ENCODE measurements at places on chromosomes 4 and X. TPM values are rescaled to one million over a fixed set of nuclear protein-coding genes. Genes with fewer than 3 reads are reported as not detected.

Gene NUP62CL
- 8.1 TPM for total RNA-seq

Gene ARR3
- not detected for total RNA-seq

Gene CT45A6
- total RNA-seq, result not detected

GRCh38 chrX:67587946-67588624 lies 44.3 kb downstream of the AR start:
- DNase-seq, result no peak

Gene HPSE
- 13.1 TPM for total RNA-seq

DNA sequence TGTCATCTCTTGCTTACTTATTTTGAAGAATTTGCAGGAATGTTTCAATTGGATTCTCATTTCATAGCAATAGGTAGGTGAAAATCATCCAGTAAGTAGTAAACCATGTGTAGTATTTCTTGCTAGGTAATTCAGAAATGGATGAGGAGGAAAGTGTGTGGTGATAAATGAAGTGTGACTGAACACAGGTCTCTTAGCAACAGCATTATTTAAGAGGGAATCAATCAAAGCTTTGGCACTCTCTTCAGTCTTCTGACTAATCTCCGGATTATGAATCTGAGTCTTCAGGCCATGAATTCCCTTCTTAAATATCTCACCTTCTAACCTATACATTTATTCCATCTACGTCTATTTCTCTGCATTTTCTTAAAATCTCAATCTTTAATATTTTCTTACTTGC lies 55.8 kb upstream of the ARHGAP24 start:
- no peak for DNase-seq

DNA sequence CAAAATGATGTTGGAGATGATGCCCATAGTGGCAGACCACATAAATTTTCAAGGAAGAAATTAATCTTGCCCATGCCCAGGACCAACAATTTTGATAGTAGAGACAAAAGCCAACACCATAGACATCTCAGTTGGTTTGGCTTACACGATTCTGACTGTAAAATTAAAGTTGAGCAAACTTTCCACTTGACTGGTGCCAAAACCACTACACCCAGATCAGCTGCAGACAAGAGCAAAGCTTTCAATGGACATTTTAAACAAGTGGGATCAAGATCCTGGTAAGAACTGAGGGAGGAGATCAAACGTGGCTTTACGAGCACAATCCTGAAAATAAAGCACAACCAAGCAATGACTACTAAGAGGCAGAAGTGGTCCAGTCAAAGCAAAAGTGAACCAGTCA lies 90.7 kb downstream of the PAPSS1 start:
- DNase-seq, result no peak

Gene CTAG2
- not detected for total RNA-seq

DNA sequence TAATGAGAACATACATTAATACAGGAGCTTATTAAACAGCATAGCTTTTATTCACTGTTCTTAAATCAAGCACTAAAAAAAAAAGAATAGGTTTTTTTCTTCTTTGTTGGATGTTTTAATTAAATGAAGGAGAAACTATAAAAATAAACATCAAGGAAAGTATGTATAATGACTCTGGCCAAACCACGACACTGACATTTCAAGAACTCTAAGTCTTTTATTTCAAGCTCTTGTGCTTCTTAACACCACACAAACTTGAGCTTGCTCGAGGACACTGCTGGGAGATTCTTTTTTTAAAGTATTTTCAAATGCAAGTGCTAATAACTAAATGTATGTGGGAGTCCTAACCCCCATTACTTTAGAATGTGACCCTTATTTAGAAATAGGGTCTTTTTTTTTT lies 204.9 kb upstream of the PPARGC1A start:
- no peak for DNase-seq

Gene ZCCHC18
- 0.18 TPM for total RNA-seq

Gene ETFDH
- 34.8 TPM for total RNA-seq

DNA sequence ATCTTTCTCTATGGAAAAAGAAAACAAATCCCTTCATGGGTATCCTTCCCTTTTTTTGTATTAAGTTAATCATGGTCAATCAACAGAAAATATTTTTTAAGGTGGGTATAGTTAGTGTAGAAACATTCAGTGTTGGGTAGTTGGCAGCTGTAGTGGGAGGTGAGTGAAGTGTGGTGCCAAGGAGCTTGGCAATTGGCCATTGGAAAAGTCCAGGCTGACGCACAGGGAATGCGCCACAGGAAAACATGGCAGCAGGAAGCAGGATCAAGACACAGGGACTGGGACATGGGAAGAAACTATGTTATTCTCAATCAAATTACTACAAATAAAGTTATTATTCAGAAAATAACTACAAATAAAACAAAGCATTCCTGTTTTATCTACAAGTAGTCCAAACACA lies 20.0 kb downstream of the PALLD start:
- no peak for DNase-seq

- DNase-seq, result no peak
Measured at GRCh38 chr4:128979934-128980333, 113.4 kb downstream of the SCLT1 start.

GRCh38 chr4:169622566-169622965 lies 2.2 kb downstream of the CLCN3 start:
- DNase-seq, result no peak

DNA sequence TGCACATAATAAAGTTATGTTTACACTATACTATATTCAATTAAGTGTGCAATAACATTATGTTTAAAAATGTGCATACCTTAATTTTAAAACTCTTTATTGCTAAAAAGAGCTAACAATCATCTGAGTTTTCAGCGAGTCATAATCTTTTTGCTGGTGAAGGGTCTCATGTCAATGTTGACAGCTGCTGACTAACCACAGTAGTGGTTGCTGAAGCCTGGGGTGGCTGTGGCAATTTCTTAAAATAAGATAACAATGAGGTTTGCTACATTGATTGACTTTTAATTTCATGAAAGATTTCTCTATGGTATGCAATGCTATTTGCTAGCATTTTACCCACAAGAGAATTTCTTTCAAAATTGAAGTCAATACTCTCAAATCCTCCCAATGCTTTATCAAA lies 58.6 kb downstream of the C4orf46 start:
- no peak for DNase-seq

Gene GUCY2F
- not detected for total RNA-seq

DNA sequence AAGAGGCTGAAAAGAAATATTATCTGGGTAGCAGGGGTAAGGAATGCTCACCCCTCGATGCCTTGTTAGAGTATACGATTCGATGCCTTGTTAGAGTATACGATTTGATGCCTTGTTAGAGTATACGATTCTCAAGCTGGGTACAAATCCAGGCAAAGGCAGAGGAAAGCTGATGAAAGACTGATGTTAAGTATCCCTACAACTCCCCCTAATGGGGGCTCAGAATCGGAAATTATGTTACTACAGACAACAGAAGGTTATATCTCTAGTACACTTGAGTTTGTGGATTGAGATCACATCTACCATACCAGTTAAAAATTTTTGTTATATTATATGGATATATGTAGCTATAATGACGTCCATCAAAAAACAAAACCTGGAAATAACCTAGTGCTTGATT lies 4.8 kb downstream of the LRRC66 start:
- DNase-seq, result no peak

- DNase-seq, result no peak
Measured at GRCh38 chr4:133997436-133997835, 204.2 kb downstream of the PABPC4L start.

Gene SLC26A1
- not detected for total RNA-seq

- no peak for DNase-seq
Measured at GRCh38 chrX:10513974-10514373, 106.4 kb downstream of the MID1 start.

DNA sequence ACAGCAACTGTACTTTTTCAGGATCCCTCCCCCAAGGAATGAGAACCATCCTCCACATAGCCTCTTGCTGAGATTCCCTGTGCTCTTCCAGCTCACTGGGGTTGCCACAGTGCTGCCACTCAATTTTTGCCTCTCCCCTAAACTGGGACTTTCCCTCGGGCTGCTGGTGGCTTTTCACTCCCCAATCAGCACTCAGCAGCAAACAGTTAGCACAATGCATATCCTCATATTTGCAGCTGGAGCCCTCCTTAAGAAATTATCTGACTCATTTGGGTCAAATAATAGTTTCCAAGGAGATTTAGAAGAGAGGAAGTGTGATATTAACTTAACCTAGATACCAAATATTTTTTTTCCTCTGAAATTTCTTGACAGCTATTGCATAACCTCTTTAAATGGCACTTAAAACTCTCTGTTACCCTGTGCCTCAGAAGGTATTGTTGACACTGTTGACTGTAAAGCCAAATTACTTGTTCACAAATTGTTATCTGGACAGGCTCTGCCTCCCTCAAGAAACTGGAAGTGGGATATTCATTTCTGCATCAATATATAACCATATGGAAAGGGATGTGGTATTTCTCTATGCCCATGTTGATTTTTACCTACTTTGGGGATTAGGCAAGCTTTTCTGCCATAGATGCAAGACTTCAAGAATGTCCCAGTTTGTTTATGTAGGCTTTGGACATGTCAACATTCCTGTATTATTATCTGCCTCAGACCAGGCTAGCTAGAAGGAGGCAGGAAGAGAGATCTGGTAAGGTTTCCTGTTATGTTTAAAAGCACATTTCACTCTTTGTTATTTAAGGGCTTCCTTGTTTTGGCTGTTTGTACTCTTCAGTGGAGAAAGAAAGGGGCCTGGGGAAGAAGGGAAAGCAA lies 58.0 kb downstream of the SEPTIN11 start:
- no peak for DNase-seq

DNA sequence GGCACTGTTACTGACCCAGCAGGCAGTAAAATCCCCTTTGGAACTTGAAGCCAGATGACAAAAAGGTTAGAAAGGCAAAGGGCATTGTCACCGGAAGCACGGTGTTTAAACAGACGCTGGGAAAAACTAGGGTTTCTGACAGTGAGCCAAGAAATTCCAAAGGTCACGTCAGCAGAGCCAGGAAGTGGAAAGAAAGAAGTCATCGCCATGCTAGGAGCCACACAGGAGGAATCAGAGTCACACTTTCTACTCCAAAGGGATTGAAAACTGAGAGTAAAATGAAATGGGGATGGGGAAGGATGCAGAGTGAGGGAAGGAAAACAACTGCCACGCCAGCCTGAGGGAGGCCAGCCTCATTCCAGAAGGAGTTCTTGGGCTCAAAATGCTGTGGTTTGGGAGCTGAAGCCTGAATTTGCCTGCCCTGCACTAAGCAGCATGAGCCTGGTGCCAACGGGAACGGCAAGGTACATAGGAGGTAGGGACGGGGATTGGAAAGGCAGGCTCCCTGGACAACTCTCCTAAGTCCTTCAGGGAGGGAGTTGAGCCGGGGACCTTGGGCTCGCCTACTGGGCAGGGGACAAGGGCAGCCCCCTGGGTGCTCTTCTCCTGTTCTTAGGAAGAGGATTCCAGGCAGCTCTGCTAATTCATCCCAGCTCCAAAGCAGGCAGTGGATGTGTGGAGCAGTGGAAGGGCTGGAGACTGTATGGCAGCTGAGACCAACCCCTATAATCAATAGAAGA lies 66.8 kb downstream of the SOWAHB start:
- no peak for DNase-seq

GRCh38 chr4:95957759-95958158 lies 117.9 kb downstream of the PDHA2 start:
- no peak for DNase-seq

Gene ADH7
- total RNA-seq, result not detected

Gene SPARCL1
- not detected for total RNA-seq

GRCh38 chr4:7800410-7800809 lies 139.3 kb downstream of the AFAP1 start:
- no peak for DNase-seq

DNA sequence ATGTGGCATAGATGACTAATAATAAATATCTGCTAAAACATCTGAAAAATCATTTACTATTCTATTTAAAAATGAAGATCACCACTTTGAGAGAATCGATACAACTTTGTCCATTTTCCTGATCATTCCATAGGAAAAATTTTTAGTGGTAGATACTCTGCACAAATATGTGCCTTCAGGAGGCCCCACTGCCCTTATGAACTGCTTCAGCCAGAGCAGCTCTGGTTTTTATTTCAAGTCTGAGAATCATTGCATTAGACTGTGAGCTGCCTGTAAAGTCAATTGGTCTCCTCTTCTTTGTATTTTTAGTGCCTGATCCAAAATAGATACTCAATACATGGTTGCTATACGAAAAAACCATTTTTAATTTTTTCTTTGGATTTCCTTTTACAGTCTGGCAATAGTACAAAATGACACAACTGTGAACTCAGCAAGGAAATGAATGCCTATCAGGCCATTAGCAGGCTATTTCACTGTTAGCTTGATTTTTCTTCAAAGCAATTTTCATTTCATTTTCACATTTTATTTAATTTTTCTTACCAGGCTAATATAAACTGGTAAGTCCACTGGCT lies 69.1 kb downstream of the SHISA3 start:
- DNase-seq, result no peak

Gene NUDT10
- 1.2 TPM for total RNA-seq

Gene FHIP1A
- total RNA-seq, result 0.66 TPM

DNA sequence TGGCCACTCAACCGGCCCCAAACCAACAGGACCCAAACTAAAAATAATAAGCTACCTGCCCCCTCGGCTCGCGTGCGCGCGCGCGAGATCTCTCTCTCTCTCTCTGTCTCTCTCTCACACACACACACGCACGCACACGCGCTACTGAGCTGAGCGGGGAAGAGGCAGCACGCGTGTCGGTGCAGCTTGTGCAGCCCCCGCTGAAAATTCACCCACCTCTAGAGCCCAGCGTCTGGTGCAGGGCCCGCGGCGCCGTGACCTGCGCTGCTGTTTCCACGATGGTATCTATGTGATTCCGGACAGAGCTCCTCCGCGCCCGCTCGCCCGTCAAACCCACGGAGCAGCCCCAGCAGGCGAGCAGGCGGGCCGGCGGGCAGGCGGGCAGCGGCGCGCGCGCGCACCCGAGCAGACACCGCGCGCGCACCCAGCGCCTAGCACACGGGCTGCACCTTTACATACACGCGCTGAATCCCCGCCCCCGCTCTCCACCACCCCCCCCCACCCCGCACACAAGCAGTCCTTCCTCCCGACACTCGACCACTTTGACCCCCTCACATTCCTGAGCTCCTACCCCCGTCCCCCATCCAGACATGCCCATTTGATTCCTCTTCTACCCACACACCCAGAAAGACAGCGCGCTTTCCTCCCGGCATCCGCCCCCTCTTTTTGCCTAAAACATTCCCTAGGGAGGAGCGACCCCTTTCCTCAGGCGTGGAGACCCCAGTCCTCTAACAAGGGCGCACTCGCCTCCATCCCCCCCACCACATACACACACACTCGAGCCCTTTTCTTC lies 1.0 kb downstream of the SLITRK4 start:
- DNase-seq, result no peak

- DNase-seq, result no peak
Measured at GRCh38 chr4:89382439-89382838, 74.8 kb upstream of the GPRIN3 start.

Gene FGA
- not detected for total RNA-seq

All from activated naive CD4-positive, alpha-beta T cell treated with anti-CD3 and anti-CD28 coated beads, Interleukin-2, amount 50 U/mL, for 72 hours (primary cell).